ENCODE measurements at places on chromosomes 12 and 14.

DNA sequence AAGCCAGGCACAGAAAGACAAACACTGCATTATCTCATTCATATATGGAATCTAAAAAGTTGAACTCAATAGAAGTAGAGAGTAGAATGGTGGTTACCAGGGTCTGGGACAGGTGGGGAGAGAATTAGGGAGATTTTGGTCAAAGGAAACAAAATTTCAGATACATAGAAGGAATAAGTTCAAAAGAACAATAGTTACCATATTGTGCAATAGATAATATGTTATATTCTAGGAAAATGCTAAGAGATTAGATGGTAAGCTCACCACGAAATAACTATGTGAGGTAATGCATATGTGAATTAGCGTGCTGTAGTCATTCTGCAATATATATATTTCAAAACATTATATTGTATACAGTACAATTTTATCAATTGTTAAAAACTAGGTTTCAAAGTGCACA lies 442.5 kb downstream of the KCNH5 start:
- DNase-seq: no peak

GRCh38 chr14:79564371-79564770 lies 646.9 kb downstream of the DIO2 start:
- no peak for DNase-seq

- no peak for DNase-seq
Observed at GRCh38 chr14:80350707-80351106, 139.4 kb upstream of the DIO2 start.

GRCh38 chr12:69834147-69834546 lies 9.1 kb downstream of the MYRFL start:
- no peak for DNase-seq

DNA sequence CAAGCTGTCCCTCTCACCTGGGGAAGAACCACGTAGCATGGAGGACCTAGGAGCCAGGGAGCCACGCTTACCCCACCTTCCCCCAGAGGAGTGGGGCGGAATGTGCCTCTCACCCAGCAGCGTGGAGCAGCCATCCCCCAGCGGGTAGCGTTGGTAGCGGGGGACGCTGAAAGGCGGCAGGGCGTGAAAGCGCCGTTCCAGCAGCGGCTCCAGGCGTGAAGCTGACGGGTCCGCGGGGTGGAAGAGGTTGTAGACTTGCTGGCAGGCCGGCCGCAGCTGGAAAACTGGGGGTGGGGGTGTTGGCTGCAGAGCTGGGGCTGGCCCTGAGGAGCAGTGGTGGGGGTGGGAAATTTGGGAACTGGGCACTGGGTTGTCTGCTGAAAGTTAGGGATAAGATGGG lies 11.9 kb downstream of the ARL6IP4 start:
- DNase-seq: no peak

GRCh38 chr14:93105362-93105761 lies 10.4 kb downstream of the ITPK1 start:
- DNase-seq: no peak

- DNase-seq: no peak
Observed at GRCh38 chr12:31897781-31898503, 61.3 kb upstream of the RESF1 start.

GRCh38 chr12:138898-139534 lies 72.4 kb downstream of the IQSEC3 start:
- DNase-seq: no peak

- no peak for DNase-seq
Observed at GRCh38 chr12:80702889-80703805, 4.3 kb upstream of the MYF6 start.

DNA sequence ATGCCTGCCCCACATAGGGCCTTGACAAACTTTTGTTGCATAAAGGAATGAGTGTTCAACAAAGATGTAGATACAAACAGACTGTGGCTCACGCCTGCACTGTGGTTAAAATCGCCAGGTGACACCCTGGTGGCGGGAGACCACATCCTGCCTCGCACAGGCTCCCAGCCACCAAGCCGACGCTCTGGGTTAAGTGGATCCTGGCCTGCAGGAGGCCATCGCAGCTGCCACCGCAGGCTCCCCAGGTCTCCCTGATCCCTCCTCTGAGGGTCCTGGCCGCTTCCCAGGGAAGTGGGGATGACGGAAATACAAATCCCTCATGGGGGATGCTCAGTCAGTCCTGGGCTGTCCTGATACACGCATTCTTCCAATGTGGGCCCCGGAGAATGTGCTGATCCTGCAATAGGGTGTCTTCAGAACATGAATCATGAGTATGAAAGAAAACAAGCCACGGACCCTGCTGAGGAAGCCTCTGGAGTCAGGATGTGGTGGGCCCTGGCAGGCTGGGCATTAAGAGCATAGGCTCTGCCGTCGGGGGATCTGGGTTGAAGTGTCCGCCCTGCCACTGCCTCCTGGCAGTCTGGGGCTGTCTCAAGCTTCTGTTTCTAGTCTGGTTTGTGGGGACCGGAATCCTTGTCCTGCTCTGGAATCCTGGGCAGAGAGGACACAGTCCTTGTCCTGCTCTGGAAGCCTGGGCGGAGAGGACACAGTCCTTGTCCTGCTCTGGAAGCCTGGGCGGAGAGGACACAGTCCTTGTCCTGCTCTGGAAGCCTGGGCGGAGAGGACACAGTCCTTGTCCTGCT lies 53.5 kb upstream of the BEGAIN start:
- DNase-seq: peak; percentile 42

- no peak for DNase-seq
Observed at GRCh38 chr12:18805516-18806248, 67.8 kb downstream of the CAPZA3 start.

GRCh38 chr12:76226956-76227355 lies 121.3 kb downstream of the BBS10 start:
- no peak for DNase-seq

DNA sequence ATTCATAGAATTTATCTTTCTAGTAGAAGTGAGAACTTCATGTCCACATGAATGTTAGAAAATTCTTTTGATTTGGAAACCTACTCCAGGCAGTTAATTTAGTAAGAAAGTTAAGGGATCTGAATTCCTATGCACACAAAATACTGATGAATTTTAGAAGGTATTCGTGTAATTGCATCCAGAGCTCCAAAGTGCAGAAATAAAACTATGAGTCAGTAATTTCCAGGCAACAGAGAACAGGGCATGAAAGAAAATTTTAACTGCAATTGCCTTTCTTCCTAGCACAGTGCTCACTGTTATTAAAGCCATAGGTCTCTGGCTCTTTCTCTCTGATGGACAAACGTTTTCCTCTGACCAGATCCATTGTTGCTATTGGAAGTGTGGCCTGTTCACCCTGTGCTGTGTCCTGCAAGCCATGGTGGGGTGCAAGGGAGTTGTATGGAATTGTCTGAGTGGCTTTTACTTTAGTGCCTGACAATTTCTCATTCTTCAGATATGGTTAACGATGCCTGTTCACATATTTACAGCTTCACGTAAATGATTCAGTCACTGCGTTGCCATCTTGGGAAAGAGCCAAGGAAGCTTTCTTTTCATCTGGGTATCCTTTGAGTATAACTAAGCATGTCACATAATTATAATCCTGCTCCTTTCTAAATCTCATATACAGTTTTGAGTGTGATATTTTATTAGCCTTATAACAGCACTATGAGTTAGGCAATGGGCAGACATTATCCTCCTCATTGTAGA lies 145.1 kb downstream of the ACSS3 start:
- DNase-seq: no peak

DNA sequence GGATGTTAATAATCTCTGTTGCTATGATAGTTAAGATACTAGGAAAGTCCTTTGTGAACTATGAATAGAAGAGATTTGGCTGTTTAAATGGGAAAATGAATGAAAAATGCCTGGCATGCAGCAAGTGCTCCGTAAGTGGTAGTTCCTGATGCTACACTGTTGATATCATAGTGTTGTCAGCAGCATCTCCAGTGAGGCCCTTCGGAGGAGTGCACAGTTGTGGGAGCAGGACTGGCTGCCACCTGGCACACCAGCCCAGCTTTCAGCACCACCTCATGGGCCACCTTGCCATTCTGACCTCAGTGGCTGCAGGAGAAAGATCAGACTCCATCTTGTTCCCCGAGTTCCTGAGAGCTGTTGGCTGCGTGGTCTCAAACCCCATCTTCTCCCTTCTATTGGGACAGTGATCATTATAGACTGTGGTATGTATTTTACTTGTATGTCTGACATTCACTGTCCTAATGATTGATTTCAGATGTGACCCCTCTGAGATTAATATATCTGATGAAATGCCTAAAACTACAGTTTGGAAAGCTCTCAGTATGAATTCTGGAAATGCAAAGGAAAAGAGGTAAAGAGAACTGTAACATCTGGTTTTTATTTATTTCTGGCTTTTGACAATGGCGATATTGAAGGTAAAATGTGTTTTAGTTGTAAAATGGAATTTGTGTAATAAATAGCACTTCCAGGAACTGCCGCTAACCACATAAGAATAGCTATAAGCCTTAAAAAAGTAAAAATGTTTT lies 80.9 kb downstream of the SLC4A8 start:
- no peak for DNase-seq
